Natural killer cell treated with Interleukin-12 subunit alpha and Interleukin-12 subunit beta and Interleukin-15 and Interleukin-18, amount 100 ng/mL, for 72 hours (primary cell): ENCODE measurements at places on chromosomes 11 and 22. TPM values are rescaled to one million over a fixed set of nuclear protein-coding genes. Genes with fewer than 3 reads are reported as not detected.

Gene ZP1
- not detected for total RNA-seq

- H3K27ac ChIP-seq, result no peak overlapping the region
- no peaks in the 10 kb centered on the region for H3K36me3 ChIP-seq
- no peaks in the 10 kb centered on the region for H3K27me3 ChIP-seq
- no peaks in the 10 kb centered on the region for H3K4me1 ChIP-seq
- no peak overlapping the region for H3K4me3 ChIP-seq
These were observed 27.8 kb downstream of the PDE2A start for GRCh38 chr11:72646472-72646871.

DNA sequence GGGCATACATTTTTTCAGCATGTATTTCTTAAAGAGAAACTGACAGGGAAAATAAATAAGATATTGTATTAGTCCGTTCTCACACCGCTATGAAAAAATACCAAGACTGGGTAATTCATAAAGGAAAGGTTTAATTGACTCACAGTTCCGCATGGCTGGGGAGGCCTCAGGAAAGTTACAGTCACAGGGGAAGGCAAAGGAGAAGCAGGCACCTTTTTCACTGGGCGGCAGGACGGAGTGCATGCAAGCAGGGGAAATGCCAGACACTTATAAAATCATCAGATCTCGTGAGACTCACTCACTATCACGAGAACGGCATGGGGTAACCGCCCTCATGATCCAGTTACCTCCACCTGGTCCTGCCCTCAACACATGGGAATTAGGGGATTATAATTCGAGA lies 44.2 kb downstream of the PPFIA1 start:
- H3K36me3 ChIP-seq, result no peaks in the 10 kb centered on the region
- no peak for DNase-seq
- H3K27me3 ChIP-seq, result no peaks in the 10 kb centered on the region
- H3K27ac ChIP-seq, result no peak overlapping the region
- H3K4me1 ChIP-seq, result peaks cover 33% of the 10 kb centered on the region
- H3K4me3 ChIP-seq, result no peak overlapping the region

DNA sequence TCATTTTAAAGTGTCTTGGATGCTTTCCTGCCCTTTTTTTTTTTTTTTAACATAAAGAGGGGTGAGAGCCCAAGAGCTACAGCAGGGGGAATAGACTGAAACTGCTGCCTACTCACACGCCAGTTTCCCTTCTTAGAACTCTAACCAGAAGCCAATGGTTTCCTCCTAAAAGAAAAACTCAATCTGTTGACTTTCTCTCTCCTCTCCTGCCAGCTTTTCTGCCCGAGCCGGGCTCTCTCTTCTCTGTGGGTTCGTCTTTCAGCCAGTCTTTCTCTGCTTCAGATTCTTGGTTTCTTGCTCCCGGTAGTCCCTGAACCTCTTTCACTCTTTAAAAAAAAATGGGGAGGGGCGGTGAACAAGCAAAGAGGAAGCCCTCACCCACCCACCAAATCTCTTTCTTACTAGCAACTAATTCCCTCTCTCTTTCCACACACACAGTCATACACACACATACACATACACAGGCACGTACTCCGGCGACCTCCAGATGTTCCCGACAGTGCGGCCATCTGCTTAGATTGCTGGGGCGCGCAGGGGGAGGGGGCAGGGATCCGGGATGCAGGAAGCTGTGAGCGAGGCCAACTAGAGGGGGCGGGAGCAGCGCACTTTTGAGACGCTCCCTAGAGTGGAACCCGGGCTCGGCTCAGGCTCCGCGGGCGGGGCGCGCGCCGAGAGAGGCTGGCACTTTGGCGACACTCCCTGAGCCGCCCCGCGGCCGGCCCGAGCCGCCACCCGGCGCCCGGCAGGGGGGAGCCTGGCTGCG lies 444 bp upstream of the TSKU start:
- H3K4me3 ChIP-seq, result peak overlapping the region; percentile 54
- peaks cover 5% of the 10 kb centered on the region for H3K4me1 ChIP-seq
- H3K27ac ChIP-seq, result no peak overlapping the region
- H3K27me3 ChIP-seq, result peaks cover 59% of the 10 kb centered on the region
- H3K36me3 ChIP-seq, result peaks cover 6% of the 10 kb centered on the region

GRCh38 chr11:78737891-78738290 lies 163.2 kb upstream of the NARS2 start:
- no peak overlapping the region for H3K27ac ChIP-seq
- no peak overlapping the region for H3K4me3 ChIP-seq
- H3K4me1 ChIP-seq, result no peaks in the 10 kb centered on the region
- H3K27me3 ChIP-seq, result peaks cover 18% of the 10 kb centered on the region
- no peaks in the 10 kb centered on the region for H3K36me3 ChIP-seq

GRCh38 chr22:50696799-50697561 lies 24.4 kb downstream of the SHANK3 start:
- H3K27ac ChIP-seq, result no peak overlapping the region
- H3K4me3 ChIP-seq, result no peak overlapping the region
- no peaks in the 10 kb centered on the region for H3K27me3 ChIP-seq
- H3K4me1 ChIP-seq, result peaks cover 6% of the 10 kb centered on the region
- H3K36me3 ChIP-seq, result no peaks in the 10 kb centered on the region

DNA sequence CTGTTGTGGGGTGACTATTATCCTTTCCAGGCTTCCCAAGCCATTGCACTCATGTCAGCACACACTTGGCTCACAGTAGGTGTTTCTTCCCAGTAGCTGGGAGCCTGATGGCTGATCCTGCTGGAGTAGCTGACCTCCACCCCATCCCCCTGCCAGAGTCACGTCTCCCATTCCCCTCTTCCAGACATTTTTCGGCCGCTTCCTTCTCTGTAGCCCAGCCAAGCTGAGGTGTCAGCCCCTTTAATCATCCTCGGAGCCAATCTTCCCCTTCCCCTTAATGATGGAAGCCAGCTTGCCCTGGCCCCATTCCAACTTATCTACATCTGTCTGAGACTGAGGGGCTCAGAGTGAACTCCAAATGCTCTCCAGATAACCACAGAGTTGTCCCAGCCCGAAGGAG lies 550.7 kb downstream of the MN1 start:
- H3K27ac ChIP-seq, result no peak overlapping the region
- H3K27me3 ChIP-seq, result peaks cover 19% of the 10 kb centered on the region
- H3K36me3 ChIP-seq, result peaks cover 7% of the 10 kb centered on the region
- peaks cover 20% of the 10 kb centered on the region for H3K4me1 ChIP-seq
- H3K4me3 ChIP-seq, result no peak overlapping the region
- DNase-seq, result no peak

DNA sequence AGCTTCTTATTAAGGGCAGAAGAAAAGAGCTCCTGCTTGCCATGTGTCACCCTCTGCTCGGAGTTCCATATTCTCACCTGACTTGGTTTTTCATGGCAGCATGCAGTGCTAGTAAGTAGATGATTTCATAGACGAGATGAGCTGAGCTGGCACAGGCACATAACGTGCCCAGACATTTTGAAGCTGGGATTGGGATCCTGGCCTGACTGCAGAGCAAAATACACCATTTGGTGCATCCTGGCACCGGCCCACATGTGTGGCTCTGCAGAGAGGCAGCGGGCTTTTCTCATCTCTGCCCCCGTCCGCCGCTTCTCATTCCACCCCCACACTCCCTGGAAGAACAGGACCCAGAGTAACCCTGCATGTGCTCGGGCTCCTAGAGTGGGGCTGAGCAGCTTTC lies 24.8 kb downstream of the FAM118A start:
- no peak for DNase-seq
- H3K4me1 ChIP-seq, result no peaks in the 10 kb centered on the region
- H3K4me3 ChIP-seq, result no peak overlapping the region
- no peaks in the 10 kb centered on the region for H3K27me3 ChIP-seq

GRCh38 chr11:38796281-38796680 lies 2198.2 kb upstream of the RAG2 start:
- H3K27ac ChIP-seq, result no peak overlapping the region
- no peaks in the 10 kb centered on the region for H3K4me1 ChIP-seq
- no peak for DNase-seq
- H3K27me3 ChIP-seq, result no peaks in the 10 kb centered on the region
- no peaks in the 10 kb centered on the region for H3K36me3 ChIP-seq
